ENCODE measurements at places on chromosomes 5 and 9. TPM values are rescaled to one million over a fixed set of nuclear protein-coding genes. Genes with fewer than 3 reads are reported as not detected.

DNA sequence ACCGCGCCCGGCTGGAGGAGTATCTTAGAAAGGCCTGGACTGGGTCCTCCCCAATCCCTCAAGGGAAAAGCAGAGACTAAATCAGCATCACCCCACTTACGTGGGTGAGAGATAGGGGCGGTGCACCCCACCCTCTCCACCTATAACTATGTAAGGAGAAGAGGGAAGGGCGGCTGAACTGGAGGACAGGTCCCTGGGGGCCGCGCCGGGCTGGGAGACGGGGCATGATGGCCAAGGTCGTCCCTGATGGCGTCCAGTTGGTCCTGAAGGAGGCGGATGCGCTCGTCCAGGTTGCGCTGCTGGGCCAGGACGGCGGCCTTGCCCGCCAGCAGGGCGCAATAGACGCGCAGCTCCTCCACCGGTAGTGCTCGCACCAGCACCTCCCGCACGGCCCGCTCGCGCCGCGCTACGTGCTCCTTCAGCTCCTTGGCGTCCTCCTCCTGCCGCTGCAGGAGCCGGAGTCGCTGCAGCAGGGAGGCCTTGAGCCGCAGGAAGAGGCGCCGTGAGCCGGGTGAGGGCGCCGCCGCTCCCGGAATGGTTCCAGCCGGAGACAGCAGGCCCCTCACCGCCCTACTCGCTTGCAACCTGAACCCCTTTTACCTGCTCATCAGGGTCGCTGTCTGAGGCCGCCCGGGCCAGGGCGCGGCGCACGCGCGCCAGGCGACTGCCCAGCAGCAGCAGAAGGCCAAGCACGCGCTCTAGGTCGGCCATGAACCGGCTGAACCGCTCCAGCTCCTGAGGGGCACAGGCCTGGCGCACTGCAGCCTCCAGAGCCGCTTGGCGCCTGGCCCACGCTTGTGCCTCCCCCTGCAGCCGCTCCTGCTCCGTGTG lies 7.6 kb downstream of the SHROOM1 start:
- DNase-seq, result no peak

GRCh38 chr5:165723931-165724330 lies 2218.5 kb downstream of the MAT2B start:
- DNase-seq, result no peak

- no peak for DNase-seq
Observed at GRCh38 chr5:75057561-75057960, 5.2 kb upstream of the GCNT4 start.

DNA sequence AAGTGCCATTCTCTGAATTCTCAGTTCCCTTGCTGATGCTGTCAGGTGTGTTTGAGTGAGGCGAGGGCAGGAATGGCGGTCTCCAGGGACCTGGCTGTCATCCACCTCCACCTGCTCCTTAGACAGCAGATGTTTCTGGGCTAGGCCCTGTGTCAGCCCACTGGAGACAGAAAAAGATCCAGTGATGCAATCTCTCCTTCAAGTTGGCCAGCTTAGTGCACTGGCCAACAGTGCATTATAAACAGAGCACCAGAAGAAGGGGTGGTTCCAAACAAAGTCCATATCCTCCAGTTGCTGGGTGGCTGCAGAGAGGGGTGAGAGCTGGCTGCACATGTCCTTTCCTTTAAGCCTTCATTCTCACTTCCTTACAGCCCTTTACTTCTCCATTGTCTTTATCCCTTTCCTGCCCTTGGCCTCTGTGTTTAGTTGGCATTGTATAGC lies 26.5 kb downstream of the NANS start:
- no peak for DNase-seq

GRCh38 chr5:141420855-141421488 lies at the start of gene PCDHGA11:
TSS of gene PCDHGA11 (plus strand) at chr5:141421051. CDS start at chr5:141421228, 177 bp downstream.
- no peak for DNase-seq

DNA sequence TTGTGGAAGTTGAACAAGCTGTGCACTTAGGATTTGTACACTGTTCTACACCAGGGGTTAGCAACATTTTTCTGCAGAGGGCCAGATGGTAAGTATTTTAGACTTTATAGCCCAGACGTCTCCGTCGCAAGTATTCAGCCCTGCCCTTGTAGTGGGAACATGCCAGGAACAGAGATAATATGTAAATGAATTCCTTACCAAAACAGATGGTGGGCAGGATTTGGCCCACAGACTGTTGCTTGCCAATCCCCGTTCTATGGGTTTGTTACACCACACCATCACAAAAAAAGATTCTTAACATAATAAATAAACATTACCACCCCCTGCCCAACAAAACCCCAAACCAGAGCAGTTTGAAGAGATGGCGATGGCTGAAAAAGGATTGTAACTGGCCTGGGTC lies 74.3 kb downstream of the AMBP start:
- no peak for DNase-seq

The SHC3 gene
- total RNA-seq, result 5.1 TPM

The ERGIC1 gene
- total RNA-seq, result 183 TPM

GRCh38 chr9:35856882-35857281 lies 13.3 kb downstream of the OR13J1 start:
- no peak for DNase-seq

GRCh38 chr9:127796225-127796813 lies 6.4 kb upstream of the FPGS start:
- DNase-seq, result no peak

The IRX1 gene
- 6.5 TPM for total RNA-seq

The SIT1 gene
- total RNA-seq, result not detected

DNA sequence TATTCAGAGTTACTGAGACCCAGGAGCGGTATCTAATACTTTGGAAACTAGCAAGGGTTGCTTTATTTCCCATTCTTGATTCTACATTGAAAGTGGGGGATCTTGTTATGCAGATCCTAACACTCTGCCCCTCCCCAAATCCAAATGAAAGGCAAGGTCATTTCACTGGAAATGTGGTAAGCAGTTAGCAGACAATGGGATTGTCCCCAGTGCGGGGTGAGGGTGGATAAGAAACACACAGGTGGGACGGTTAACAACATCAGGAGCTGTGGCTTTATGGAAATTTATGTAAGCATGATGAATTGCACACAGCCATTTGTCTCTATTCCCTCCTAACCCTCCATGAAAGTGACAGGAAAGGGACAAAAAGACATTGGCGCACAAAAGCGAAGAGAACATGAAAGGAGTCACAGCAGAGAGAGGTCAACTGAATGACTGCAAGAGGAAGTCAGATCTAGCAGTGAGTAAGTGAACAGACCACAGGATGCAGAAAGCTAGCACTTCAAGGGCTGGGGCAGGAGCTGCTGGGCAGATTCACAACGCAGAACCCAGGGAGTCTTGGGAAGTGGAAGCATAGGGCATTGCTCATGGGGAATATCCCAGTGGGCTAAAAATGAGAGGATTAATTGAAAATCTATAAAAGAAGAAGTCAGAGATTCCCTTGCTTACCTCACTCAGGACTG lies 184.4 kb downstream of the HSD17B3 start:
- DNase-seq, result no peak

DNA sequence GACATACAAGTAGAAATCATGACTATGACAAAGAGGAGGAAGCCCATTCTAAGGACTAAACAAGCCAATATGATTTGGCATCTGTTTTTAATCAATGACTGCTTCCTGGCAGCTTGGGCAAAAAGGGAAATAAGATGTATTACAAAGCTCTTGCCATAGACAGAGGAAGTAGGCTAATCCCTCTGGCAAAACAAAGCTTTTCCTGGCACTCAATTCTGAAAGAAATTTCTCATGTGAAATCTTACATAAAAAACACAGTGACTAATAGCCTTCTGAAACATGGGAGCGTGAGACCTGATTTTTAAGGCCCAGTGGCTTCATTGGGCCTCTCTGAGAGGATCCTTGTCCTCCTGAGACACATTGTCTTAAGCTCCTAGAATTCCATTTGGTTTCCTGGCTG lies 93.6 kb downstream of the COL23A1 start:
- no peak for DNase-seq

The NR2F1 gene
- 12.8 TPM for total RNA-seq

The FKTN gene
- total RNA-seq, result 16.9 TPM

DNA sequence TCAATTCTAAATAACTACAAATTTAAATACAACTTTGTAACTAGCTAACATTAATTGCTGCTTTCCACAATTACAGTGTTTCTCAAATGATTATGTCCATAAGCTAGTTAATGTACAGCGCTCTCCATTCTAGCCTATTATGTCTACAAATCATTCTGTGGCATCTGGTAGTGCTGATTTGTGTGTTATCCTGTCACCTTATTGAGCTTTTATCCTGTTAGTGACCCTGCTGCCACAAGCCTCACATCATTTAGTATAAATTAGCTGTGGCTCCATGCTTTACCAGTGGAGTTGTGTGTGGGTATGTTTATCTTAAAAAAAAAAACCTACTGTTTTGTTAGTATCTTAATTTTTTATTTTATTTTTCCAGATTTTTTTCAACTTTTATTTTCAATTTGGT lies 112.6 kb upstream of the PJA2 start:
- no peak for DNase-seq

DNA sequence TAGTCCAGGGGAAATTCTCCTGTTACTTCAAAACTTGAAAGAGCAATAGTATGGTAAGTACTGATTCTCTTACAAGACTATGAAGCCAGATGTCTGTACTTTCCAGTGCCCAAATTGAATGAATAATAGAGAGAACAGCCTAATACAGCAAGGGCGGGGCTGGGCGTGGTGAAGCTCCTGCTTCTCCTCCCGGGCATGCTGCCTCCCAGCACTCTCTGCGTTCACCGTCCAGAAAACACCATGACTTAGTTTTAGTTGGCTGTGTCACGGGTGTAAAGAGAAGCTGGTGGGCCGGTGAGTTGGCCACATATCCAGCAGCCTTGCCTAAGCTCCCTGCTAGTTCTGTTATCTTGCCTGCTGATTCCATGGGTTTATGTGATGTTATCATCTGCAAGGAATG lies 40.7 kb upstream of the ADAMTS2 start:
- DNase-seq, result no peak

The ADRA1B gene
- 2.9 TPM for total RNA-seq

The FLT4 gene
- 2.6 TPM for total RNA-seq

DNA sequence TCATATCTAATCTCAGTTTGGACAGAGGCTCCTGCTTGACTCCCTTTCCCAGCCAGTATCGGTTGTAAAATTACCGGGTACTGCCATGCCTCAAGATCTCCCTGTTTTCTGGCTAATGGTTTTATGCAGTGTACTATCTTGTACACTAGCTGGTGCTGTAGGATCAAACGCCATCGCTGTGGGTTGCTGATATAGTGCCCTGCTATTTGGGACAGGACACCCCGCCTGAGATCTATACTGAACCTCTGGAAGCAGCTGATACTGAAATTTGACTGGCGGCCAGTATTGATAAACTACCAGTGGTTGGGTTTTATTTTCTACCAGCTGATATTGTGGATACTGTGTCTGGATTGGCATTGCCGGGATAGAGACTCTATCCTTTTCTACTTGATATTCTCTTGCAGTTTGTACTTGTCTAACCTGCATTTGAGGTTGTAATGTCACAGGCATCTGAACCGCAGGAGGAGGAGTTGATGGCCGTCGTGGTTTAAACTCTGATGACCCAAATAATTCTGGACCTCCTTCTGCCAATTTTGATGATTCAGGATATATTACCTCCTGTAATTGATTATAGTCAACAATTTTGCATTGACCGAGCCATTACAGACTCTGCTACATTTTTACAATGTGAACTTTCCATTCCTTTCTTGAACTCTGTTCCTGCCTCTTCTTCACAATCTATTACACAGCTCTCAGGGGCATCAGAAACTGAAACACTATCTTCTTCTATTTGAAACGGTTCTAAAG lies 112.5 kb upstream of the LARP1 start:
- DNase-seq, result no peak

DNA sequence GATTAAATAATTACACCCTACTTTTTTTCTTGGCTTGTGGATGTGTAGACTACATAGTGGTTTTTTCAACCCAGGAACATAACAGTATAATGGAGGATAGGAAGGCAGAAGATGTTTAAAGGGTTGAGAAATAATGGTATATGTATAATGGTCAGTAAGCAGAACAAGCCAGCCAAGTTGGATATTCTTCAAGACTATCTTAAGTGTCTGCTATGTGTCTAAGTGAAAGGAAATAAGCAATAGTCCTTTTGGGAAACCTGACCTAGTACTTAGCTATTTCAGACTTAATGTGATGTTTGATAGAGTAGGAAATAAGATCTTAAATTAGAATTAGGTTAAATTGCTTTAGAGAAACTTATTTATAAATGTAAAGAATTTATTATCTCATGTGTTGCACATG lies 85.7 kb downstream of the PTPDC1 start:
- DNase-seq, result no peak

DNA sequence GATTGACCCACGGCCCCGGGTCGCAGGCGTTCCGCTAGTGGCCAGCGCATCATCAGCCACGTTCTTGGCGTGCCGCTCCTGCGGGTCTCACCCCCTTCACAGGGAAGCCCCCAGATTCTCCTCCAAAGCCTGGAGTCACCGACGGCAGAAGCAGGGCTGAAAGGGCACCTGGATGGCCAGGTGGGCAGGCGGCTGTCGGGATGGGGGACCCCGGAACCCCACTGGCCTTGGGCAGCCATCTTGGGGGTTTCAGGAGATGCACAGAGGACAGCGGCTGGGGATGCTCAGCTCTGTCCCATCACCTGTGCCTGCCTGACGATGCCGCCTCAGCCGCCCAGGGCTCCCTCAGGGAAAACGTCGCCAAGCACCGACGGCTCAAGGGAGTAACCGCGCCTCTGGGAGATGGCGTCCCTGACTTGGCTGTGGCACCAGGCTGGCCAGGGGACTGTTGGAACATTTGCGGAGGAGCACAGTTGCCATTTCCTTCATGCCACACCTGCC lies 14.1 kb upstream of the SLC9A3 start:
- DNase-seq, result no peak

DNA sequence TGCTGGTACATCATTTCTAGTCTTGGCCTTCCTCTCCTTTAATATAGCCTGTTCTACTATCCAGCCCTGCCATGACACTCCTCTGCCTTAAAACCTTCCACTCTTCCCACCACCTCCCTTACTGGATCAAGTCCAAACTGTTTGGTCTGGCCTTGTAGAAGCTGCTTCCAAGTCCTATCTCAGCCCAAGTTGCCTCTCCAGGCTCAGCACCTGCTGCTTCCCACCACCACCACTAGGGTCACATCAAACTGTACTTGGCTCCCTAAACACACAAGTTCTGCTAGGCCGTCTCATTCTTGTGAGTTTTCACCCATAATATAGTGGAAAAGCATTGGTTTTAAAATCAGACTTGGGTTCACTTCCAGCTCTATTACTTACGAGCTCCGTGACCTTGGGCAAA lies 1.4 kb downstream of the NDUFA8 start:
- DNase-seq, result no peak

DNA sequence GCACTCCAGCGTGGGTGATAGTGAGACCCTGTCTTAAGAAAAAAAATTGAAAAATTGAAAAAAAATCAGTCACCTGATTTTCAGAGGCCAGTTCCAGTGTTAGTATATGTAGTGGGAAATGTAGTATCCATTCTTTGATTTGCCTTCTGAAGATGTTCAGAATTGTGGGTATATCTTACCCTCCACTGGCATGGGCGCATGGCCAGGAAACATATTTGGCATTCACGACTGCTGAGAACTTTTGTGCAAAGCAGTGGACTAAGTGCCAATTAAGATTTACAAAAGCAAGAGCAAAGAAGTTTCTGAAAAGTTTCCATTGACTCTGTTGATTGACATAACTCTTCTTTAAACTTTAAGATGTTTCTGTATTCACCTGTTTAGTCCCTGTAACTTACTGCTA lies 2.4 kb downstream of the CAVIN4 start:
- DNase-seq, result no peak

The FOXI1 gene
- not detected for total RNA-seq

GRCh38 chr9:135990468-135991429 lies 29.6 kb upstream of the UBAC1 start:
- DNase-seq, result no peak

- DNase-seq, result no peak
Observed at GRCh38 chr5:42586625-42587024, 163.4 kb downstream of the GHR start.
